DMS79 (cell line): ENCODE measurements at places on chromosomes 7 and 10.

DNA sequence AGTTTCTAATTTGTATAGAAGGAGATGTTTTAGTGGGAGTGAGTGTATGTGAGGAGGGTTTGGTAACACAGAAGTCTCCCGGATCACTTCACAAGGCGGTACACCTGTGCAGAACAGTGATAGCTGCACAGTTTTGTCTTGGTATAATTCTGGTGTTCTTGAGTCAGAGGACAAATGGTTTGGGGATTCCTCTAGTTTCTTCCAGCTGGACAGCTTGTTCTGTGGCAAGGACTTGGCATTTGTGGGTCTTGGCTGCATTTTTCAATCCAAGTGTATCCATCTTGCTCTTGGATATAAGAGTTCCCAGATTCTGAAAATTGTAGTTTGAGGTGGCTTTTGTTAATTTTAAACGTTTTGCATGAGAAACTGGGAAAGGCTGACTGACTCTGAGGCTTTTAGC is 135.7 kb downstream of the AHR start:
- DNase-seq, result no peak

- DNase-seq, result no peak
Measured at GRCh38 chr7:99779949-99780348, 4.0 kb downstream of the CYP3A4 start.

DNA sequence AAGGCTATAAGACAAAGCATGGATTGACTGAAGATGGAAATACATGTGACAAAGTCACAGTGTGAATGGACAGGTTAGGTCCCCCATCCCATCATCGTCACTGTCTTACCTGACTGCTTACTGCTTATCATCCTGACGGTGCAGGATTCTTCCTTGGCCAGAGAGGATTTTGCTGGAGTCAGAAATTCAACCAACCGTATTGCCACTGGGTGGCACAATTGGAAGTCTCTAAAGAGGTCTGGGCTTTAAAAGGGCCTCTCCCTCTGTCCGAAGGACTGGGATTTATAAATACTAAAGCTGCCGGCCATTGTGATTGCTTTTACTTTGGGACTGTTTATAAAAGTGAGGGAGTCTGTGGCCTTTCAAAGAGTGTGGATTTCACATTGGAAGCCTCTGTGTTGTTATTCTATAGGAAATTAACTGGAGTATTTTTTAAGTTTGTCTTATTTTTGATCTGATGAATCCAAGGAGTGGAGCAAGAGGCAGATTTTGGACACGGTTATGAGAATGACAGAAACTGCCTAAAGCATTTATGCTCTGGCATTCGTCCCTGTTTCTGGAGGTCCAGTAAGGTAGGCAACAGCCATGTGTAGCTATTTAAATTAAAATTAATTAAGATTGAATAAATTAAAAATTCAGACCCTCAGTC is 113.3 kb upstream of the CREB5 start:
- DNase-seq, result no peak

DNA sequence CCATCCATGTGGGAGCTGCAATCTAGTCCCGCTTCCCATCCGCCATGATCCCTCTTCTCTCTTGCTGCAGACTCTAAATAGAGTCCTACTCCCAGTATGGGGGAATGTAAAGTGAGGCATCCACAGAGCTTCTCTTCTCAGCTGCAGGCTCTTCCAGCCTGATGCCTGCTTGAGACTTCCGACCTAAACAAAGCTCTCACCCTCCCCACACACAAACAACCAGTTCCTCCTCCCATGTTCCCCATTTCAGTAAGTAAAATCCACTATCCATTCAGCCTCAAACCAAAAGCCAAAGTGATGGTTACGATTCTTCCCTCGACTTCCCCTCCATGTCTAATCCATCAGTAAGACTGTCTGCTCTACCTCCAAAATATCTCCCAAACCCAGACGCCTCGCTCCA is 108.2 kb upstream of the NFE2L3 start:
- DNase-seq, result no peak

GRCh38 chr7:110718503-110719205 is 372.3 kb upstream of the LRRN3 start:
- DNase-seq, result no peak

DNA sequence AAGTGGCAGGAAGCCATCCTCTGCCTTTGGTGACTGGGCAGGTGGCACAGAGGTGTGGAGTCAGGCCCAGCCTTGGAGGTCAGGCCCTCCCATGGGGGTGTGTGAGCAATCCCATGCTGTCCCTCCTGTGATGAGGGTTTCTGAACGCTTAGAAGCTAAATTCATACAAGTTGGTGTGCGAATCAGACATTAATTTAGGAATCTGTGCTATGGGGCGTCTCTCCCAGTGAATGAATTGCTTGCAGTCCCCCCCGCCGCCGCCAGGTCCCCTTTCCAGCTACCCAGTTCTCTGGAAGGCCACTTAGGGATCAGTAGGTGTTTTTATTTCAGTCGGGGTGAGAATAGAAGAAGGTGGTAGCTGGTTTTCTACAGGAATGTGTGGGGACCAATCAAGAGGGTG is 37.5 kb downstream of the LRRC18 start:
- DNase-seq, result no peak
